ENCODE measurements at places on chromosomes 1 and 21. TPM values are rescaled to one million over a fixed set of nuclear protein-coding genes. Genes with fewer than 3 reads are reported as not detected.

RHCE gene
- total RNA-seq = 0.19 TPM

FOXD2 gene
- 0.40 TPM for total RNA-seq

PGLYRP3 gene
- not detected for total RNA-seq

CREG1 gene
- total RNA-seq = 73.3 TPM

GPA33 gene
- total RNA-seq = not detected

OLIG1 gene
- total RNA-seq = not detected

FAM131C gene
- total RNA-seq = 15.5 TPM

LAD1 gene
- 0.66 TPM for total RNA-seq

ATP6V1G3 gene
- not detected for total RNA-seq

TSPEAR gene
- not detected for total RNA-seq

MYBPH gene
- total RNA-seq = not detected

GUCA2B gene
- not detected for total RNA-seq

IPO13 gene
- total RNA-seq = 13.8 TPM

GPATCH3 gene
- total RNA-seq = 9.5 TPM

PLEKHA6 gene
- 23.1 TPM for total RNA-seq
